ENCODE measurements at places on chromosomes 16 and 17.

DNA sequence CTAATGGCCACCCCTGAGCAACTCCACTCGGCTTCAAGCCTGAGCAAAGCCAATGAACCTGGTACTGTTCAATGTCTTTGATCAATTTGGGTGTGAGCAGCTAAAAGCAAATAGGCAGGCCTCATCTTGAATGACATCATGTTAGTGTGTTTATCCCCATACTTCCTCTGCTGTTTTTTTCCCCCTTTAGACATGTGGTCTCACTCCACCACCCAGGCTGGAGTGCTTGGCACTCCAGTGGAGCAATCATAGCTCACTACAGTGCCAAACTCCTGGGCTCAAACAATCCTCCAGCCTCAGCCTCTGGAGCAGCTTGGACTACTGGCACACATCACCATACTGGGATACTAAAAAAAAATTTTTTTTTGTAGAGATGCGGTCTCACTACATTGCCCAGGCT is 75.4 kb downstream of the ARHGAP17 start:
- DNase-seq, result no peak

DNA sequence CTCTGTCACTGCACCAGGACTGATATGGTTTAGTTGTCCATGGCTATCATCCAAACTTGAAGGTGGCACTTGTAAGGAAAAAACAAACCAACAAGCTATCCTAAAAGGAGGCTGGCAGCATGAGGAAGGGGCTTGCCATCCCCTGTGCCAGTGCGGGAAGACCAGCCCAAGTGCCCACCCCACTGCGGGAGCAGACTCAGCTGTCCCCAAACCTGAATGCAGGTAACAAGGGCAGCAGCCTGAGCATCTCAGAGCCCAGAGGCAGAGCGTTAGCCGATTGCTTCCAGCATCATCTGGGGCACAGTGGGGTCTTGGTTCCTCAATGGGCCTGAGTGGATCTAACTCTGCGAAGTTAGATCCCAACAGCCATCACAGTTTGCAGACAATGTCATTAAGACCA is 29.2 kb upstream of the C16orf78 start:
- DNase-seq, result no peak

DNA sequence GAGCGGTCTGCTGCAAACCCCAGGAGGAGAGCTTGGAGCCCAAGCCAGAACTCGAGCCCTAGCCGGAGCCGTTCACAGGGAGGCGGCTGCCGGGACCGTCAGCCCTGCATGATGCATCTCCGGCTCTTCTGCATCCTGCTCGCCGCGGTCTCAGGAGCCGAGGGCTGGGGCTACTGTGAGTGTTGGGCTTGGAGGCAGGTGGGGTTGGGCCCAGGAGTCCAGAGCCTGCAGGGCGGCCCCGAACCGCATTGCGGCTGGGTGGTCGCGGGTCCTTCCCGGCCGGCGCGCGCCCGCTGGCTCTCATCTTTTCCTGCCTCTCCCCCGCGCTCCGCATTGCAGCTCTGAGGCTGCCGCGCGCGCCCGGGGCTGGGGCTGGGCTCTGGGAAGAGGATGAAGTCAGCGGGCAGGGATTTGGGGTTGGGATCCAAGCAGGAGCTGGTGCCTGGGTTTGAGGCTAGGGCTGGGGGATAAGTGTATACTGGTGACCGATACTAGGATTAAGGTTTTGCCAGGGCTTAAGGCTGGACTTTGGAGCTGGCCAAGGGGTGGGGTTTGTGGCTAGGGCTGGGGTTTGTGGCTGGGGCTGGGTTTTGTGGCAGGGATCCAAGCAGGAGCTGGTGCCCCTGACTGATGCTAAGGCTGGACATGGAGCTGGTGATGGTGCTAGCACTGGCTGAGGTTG is 532 bp downstream of the CNTNAP1 start:
- DNase-seq, result no peak

GRCh38 chr17:2485543-2485942 is 26.1 kb downstream of the METTL16 start:
- DNase-seq, result no peak

DNA sequence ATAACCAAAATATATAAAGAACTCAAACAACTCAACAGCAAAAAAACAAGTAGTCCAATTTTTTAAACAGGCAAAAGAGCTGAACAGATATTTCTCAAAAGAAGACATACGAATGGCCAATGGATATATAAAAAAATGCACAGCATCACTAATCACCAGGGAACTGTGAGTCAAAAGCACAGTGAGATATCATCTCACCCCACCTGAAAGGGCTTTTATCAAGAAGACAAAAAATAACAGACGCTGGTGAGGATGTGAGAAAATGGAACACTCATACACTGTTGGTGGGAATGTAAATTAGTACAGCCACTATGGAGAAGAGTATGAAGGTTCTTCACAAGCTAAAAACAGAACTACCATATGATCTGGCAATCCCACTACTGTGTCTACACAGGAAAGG is 7.4 kb downstream of the XYLT1 start:
- DNase-seq, result no peak

DNA sequence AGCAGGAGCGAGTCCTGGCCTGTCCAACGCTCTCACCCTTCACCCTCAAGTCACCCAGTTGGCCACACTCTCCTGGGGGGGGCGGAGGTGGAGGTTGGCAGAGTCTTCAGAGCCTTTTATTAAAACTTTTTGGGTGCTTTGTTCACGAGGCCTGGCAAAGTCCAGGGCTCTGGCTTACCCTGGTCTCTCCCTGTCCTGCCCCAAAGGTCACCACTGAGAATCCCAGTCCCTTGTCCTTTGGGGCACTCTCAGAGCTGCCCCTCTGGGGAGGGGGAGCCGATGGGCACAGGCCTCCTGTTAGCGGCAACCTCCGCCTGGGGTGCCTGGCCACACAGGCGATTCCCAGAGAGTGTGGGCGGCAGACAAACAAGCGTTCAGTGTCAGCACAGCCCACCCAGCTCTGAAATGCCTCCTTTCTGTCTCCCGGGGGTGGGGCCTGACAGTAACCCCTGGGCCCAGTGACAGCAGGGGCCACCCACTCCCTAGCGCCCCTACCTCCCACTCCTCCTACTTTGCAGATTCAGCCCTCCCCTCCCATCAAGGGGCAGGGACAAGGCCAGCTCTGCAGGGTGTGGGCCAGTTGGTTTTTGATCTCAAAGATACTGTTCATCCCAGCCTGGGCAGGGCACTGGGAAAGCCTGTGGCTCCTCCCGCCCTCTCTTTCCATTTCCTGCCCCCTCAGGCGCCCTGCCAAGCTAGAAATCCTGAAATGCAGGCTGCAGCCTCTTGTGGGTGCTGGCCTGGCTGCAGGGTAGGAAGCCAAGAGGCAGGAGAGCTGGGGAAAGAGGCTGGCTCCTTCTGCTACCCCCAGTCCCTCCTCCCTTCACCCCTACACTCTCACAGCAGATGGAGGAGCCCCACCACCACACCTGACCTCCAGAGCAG is 36.6 kb upstream of the EMP2 start:
- no peak for DNase-seq

DNA sequence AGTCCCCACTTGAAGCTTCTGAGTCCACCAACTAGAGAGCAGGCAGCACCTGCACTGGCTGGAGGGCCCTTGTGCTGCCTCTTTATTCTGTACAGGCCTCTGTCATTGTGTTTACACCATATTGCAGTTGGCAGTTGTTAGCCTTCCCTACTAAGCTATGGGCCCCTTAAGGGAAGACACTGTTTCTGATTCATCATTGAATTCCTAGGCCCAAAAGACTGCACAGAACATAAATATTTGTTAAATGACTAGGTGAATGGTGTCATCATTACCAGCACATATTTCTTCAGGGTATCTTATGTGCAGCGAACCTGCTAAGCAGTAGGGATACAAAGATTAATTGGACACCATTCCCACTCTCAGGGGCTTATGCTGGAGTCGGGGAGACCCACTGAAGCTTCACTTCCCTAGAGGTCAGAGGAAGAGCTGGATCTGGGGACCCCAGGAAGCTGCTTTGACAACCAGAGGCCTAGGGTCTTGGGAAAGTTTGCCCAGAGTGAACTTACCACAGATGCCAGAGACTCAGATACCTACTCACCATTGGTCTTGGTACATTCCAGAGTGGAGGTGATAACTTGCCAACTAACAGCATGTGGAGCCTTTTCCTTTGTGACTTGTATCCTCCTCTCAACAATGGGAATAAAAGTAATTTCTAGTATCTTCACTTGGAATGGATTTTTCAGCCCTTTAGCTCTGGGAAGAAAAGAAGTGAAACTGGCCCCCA is 28.7 kb upstream of the DDX52 start:
- no peak for DNase-seq

Data from bone marrow (tissue), 2 donors.